ENCODE measurements at places on chromosomes 3 and 15. TPM values are rescaled to one million over a fixed set of nuclear protein-coding genes. Genes with fewer than 3 reads are reported as not detected.

DNA sequence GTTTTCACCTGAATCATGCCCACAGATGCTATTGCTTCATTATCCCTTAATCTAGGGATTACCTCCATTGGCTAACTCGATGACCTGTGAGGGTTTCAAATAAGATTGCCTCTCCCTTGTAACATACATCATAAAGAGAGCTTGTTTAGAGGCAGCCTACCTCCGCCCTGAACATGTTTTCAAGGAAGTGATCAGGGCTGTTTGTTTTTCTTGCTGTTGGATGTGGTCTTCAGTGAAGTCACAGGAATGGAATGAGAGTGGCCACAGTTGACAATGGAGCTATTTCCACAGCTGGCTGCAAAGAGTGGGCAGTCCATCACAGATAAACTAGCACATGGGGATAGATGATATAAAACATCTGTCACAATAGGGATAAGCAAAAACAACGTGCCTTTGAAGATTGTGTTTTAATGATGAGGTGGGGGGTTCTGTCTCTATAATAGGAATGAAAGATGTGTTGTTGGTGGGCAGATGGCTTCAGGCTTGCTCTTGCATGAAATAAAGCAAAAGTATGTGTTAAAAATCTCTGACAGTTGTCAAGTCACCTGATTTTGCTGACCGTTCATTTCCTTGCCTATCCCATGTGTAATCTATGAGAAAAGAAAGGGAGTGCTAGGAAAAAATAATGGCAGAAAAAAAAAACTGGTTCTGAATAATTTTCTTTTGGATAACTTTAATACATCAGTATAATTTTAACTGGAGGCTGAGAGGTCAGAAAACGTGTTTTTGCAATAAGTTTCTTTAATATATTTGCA, 642.3 kb downstream of the RBMS3 start:
- no peak for DNase-seq

Gene XCR1
- not detected for total RNA-seq

DNA sequence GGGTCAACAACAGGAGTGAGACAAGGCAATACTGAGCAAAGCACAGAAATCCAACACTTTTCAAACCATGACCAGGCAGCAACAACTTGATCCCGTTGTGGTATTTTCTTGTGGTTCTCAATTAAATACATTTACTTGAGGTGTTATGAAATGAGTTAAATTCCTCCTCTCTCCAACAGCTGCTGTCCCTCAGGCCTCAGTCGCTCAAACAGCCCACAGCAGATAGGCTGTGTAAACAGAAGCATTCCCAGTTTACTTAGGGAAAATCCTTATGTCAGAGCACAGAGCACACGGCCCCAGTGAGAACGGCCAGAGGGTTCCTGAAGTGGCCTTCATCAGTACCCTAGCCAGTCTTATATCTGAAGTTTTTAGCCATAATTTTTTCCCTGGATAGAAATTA, 359.9 kb downstream of the AGBL1 start:
- DNase-seq: no peak

Gene ZMYND10
- 2.4 TPM for total RNA-seq

DNA sequence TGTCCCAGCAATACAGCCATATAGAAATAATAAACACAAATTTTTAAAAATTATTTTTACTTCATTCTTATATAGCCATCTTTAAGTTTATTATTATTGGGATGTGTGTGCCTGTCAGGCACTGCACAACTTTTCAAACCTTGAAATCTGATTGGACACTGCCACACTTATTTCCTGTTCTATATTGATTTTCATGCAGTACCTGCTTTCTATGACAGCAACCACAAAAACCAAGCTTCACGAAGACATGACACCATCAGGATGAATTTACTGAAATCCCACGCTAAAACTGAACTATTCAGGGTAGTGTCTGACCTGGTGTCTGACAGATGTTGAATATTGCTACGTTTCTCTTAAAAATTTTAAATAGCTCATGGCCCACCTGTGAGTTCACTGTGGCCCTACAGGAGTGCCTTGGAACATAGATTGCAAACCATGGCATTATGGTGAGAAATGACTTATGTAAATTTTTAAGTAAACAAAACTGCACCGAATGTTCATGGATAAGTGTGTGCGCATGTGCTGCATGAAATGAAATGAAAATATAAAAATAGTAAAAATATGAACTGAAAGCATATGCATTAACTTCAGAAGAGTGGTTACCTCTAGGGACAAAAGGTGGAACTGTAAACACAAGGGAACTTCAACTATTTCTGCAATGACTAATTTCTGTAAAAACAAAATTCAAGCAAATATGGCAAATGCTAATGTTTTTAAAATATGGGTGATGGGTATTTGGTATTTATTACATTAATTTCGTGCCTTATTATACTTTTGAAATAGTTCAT, 152.3 kb downstream of the ZBTB20 start:
- DNase-seq: no peak

GRCh38 chr15:55942332-55942731, 51.1 kb downstream of the NEDD4 start:
- DNase-seq: no peak

- peak; percentile 82 for DNase-seq
Measured at GRCh38 chr15:64029633-64030032, 16.7 kb downstream of the DAPK2 start.

Gene SCAMP5
- 0.61 TPM for total RNA-seq

DNA sequence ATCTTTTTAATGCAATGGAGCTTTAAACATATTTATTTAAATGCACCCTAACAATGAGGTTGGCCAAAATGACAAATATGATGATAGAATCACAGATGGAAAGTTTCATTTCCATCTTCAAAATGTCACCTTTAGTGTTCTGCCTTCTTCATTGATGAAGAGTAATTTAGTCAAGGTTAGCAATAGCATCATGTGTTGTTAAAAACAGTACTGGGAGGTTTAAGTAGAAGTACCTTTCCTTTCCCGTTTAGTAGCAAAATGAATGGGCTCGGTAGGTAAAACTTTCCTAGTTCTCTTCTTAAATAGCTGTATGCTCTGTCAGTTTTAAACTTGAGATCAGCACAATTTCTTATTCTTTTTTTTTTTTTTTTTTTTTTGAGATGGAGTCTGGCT, 35.1 kb downstream of the EIF2AK4 start:
- no peak for DNase-seq

Gene TMEM212
- total RNA-seq: not detected

GRCh38 chr15:77518458-77518857, 97.8 kb downstream of the HMG20A start:
- DNase-seq: no peak

DNA sequence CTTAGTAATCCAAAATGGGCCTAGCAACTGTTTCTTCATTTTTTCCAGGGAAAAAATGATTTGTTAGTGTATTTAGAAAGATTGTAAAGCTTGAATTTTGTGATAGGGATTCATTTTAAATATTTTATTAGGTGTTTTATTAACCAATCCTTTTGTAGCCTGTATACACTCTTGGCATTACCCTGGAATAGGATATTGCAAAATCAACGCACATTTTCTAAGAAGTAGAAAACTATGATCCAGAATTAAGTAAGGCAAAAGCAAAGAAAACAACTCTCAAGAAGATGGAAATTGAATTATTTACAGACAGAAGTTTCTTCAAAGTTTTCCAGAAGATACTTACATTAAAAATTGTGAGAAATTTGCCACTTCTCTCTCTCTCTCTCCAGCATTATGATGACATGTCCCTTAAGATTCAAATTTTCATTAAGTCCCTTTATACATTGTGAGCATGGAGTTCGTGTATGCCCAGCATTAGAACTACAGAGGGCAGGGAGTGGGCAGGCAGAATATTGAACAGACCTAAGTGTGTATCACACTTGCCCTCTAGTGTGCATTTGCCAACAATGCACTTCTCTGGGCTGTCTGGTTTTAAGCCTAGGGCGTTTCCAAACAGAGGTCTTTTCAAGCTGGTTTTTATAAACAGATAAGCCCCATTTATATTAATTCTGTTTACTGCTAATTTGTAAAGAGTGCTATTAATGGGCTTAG, 28.5 kb upstream of the CMSS1 start:
- DNase-seq: peak; percentile 41

Gene TNFAIP8L3
- not detected for total RNA-seq

GRCh38 chr15:60191016-60191415, 186.9 kb downstream of the FOXB1 start:
- DNase-seq: no peak

- DNase-seq: no peak
Measured at GRCh38 chr3:28449398-28449797, 100.8 kb upstream of the AZI2 start.

Gene CYP1A2
- not detected for total RNA-seq

DNA sequence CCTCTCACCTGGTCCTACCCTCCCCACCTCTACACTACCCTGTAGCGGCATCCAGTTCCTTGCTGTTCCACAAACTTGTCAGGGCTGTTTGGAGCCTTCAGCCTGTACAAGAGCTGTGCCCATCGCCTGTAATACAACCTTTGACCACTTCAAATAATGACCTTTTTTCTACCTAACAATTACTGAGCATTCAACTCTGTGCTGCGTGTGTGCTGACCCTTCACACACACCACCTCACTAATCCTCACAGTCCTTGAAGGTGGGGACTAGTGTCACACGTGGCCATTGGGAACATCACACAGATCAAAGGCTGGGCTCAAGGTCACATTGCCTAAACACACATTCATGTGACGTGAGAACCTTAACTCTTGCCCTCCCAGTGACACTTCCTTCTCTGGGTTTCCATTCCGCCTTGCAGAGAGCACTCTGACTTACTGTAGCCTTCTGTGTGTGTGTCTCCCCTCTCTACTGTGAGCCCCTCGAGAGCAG, 3.1 kb downstream of the C3orf20 start:
- no peak for DNase-seq

DNA sequence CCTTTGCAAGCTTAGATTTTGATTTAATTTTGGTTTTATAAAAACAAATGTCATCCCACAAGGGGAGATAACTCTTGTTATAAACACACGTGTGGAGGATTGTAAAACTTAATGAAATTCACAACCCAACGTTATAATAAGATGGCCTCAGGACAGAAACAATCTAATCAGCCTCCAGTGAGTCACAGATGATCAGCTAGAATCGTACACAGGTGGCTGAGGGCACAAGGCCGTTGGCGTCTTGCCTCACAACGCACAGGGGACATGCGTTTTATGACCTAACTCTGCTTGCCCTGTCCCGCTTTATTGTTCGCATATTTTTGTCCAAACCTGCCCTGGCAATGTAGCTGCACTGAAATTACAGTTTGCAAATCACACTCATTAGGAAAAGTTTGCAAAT, 121.9 kb upstream of the PDZRN3 start:
- DNase-seq: no peak

DNA sequence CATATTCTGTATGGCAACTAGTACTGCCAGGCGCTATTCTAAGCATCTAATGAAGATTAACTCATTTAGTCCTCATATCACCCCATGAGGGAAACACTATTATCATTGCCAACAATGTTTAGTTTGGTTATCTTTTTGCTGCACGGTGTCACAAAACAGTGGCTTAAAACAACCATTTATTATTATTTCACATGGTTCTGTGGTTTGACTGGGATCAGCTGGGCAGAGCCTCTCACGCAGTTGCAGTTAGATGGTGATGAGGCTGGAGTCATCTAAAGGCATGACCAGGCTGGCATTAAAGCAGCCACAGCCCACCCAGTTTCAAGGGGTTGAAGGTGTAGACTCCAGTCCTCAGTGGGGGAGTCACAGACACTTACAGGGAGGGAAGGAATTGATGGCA, 32.8 kb upstream of the RASA2 start:
- DNase-seq: no peak

DNA sequence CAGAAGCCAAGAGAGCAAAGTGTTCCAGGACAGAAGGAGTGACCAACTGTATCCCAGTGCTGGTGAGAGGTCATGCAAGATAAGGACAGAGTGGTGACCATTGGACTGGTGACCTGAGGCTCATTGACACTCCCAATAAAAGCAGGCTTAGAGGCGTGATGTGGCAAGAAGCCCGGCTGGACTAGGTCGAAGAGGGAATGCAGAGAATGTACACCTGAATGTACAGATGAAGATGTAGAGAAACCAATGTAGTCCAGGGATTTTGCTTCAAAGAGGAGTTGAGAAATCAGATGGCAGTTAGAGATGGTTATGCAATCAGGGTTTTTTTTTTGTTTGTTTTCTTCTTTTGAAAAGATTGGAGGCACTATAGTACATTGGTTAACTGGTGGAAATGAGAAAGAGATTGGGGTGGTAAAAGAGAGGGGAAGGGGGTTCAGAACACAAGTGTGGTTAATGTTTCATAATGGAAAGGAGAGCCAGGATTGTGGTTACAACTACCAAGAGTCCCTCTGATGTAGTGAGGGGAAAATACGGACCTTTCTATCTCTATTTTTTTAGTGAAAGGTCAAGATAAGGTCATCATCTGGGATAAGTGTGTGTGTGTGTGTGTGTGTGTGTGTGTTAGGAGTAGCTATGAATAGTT, 23.3 kb downstream of the ST3GAL6 start:
- DNase-seq: no peak

- no peak for DNase-seq
Measured at GRCh38 chr15:34119291-34119690, 17.4 kb downstream of the PGBD4 start.

DNA sequence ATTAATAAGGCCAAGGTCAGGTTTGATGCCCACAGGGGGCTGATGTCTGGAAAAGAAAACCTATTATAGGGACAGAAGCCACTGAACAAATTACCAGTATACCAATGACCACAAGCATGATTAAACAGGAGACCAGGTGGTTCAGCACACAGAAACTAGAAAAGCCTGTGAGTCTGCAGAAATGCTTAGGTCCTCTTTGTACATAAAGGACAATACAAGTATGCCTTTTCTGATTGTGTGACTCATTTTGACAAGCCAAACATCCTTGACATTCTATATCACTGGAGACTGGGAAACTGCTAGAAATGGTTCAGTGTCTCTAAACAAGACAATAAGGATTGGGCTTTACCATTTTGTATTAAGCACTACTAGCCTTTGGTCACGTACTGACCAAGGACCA, 113.2 kb upstream of the MYO5C start:
- no peak for DNase-seq

GRCh38 chr15:42712584-42712983, 24.3 kb downstream of the CDAN1 start:
- DNase-seq: no peak

DNA sequence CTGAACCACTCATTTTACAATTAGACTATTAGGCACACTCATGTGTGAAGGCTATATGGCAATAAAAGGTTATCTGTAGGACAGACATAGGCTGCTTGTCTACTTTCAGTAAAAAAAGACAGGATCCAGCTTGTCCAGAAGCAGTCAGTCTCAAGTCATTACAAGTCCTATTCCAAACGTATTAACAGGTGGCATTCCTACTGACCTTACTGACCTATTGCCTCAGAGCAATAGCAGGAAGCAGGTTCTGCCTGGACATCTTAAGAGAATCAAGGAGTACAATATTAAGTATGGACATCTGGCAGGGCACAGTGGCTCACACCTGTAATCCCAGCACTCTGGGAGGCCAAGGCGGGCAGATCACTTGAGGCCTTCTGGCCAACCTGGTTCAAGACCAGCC, 7.0 kb downstream of the CMTM6 start:
- no peak for DNase-seq

DNA sequence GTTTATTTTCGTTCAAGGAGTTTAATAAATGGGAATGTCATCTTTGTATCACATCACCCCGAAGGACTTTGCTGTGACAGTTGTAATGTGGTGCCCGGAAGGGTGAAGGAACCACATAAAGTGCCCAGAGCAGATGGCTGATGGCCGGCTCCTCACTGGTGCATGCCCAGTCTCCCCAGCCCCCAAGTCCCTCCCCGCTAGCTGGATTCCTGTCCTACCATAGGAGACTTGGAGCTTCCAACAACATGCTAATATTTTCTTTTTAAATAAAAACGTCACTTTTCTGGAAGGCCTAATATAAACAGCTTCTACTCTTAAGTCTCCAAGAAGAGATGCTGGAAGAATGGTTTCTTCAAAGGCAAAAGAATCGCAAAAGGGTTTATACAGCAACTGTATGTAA, 273.9 kb upstream of the LRTM1 start:
- DNase-seq: no peak
